ENCODE measurements at places on chromosomes 5 and 9.

DNA sequence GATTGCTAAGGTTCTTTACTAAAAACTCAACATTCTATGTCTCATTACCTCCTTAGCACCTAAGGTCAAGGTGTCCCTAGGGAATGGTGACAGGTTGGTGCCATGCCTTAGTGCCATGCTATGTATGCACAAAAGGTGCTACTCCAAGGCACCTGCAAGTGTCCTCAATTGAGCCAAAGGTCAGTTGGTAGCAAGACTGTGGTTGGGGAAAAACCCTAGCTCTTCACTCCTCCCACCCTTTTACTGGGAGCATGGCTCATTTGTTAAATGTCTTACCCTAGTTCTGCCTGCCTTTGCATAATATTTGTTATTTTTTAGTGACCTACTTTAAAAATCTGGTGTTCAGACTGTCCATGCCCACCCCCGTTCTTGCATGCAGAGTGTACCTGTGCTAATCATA, 17.0 kb downstream of the ACO1 start:
- no peak for DNase-seq

GRCh38 chr5:17233488-17233887, 16.1 kb downstream of the BASP1 start:
- no peak for DNase-seq

DNA sequence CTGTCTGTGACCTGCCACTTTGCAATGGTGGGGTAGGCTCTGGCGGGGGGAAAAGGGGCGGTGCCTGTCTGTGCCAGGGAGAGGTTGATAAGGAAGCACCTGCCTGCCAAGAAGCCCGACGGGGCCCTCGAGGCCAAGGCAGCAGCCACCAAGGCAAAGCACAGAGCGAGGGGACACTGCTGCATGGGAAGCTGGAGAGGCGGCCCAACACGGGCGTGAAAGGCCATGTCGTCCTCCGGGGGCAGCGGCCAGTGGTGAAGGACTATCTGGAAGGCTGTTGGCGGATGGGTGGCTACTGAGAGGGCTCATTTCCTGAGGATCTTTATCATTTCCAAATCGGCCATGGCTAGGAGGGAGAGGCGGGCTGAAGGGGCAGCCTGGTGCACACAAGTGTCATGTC, 66.4 kb downstream of the OTULIN start:
- DNase-seq: no peak

DNA sequence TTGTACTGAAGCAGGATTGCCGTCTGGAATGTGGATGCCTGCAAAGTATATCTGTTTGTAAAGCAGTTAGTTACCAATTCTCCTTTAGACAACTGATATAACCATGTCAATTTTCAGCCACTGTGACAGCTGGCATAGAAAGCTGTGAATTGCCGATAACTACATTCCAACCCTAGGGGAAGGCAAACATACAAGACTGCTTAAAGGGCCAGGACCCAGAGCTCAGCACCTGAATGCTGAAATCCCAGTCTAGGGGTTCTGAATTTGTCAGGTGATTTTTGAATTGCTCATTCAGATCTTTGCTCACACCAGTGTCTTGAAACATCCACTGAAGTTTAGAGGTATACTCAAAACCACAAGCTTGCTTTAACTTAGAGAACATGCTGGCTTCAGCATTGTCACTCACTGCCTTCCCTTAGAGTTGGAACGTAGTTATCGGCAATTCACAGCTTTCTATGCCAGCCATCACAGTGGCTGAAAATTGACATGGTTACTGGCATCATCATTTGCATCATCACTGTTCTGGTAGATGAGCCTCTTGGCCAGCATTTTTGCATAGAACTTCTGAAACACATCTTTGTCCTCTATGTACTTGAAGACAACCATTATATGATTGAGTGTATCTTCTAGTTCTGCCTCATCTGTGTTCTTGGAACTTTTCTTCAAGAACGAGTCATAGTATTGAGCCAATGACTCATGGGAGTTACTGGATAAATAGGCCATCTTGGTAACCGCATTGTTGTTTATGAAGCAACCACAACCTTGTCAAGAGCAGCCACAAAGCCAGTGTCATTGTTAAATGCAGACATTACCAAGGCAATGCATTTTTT, 82.1 kb downstream of the CCDC192 start:
- no peak for DNase-seq

DNA sequence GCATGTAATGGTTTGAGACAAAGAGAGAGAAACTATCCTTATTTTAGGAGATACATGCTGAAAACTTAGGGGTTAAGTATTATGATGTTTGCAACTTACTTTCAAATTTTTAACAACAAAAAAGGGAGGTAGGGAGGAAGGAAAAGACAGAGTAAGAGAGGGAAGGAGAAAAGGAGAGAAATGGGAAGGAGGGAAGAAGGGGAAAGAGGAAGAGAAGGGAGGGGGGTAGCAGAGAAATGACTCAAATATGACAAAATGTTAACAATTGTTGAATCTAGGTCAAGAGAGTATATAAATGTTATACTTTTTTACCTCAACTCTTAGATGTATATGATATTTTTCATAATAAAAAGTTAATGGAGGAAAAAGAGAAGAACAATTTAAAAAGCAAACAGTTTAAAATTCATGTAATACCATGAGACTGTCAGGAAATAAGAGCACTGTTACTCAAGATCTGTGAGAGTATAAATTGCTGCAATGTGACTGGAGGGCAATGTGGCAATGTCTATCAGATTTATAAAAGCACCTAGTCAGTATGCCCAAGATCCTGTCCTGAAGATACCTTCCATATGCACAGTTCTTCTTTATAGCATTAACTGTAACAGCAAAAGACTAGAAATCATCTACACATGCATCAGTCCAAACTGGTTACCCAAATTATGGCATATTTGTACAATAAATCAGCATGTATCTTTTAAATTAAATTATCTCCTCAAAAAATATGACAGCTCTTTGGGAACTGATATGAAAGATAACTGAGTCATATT, 16.3 kb downstream of the FBXW11 start:
- no peak for DNase-seq

GRCh38 chr5:172542651-172543131, 88.4 kb upstream of the SH3PXD2B start:
- no peak for DNase-seq

- DNase-seq: no peak
These were observed 159.3 kb downstream of the SYK start for GRCh38 chr9:90960941-90961340.

DNA sequence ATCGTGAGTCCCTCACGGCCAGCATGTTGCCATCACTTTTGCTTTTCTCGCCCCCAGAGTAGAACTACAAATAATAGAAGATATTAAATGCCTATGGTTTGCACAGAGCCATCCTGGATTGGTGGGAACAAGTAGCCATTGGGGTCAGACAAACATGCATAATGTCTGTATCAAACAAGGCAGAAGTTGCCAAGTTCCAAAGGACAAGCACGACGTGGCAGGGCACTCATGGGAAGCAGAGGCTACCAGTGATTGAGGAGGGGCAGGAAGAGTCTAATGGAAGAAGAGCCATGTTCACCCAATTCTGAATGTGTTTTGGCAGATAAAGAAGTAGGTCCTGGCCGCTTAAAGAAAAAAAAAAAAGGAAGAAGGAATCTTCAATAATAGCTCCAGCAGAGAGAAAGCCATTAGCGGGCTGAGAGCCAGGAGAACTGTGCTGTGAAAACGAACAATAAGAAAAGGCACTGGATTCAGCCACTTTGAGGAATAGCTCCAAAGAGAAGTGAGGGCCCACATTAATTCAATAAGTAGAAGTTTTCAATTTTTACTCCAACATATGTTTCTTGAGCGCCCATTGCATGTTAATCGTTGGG, 153.7 kb upstream of the ADCY2 start:
- no peak for DNase-seq

DNA sequence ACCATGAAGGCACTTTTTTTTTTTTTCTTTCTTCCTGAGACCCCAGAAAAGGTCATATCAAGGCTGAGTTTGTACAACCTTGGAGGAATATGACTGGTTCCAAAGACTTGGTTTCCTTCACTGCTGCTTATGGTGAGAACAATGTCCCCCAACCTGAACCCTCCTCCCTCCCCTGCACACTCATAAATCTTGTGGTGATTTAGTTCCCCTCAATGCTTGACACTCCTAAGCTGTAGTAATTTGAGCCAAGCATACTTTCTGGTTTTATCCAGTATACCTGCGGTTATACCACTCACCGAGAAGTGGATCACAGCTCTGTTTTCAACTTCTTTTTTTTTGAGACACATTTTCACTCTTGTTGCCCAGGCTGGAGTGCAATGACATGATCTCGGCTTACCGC, 149.9 kb upstream of the KLF4 start:
- no peak for DNase-seq

- no peak for DNase-seq
These were observed 667.2 kb downstream of the TLE1 start for GRCh38 chr9:81022177-81022576.

DNA sequence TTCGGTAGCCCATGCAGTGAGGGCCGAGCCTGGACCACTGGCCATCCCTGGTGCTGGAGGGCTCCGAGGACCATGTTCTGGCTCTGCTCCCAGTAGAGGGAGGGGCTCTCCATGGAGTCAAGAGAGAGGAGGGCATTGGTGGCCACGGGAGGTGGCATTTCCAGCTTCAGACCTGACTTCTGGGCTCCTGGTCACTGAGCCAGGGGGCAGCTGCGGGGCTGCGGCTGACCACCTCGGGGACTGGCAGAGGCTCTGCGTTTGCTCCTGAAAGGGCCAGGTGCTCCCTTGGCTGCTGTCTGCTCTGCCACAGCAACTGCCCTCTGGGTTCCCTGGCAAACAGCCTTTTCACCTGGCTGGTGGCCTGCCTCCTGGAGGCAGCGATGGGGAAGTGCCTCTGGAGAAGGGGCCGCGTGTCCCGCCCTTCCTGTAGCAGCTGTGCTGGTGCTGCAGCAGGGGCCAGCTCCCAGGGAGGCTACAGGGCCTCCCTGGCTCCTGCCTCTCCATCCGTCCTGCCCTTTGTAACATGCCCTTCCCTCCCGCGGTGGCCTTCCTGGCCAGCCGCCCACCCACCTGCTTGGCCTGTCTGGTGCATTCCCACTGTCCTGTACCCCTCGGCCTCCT, 144.6 kb downstream of the CACNA1B start:
- peak; percentile 19 for DNase-seq

DNA sequence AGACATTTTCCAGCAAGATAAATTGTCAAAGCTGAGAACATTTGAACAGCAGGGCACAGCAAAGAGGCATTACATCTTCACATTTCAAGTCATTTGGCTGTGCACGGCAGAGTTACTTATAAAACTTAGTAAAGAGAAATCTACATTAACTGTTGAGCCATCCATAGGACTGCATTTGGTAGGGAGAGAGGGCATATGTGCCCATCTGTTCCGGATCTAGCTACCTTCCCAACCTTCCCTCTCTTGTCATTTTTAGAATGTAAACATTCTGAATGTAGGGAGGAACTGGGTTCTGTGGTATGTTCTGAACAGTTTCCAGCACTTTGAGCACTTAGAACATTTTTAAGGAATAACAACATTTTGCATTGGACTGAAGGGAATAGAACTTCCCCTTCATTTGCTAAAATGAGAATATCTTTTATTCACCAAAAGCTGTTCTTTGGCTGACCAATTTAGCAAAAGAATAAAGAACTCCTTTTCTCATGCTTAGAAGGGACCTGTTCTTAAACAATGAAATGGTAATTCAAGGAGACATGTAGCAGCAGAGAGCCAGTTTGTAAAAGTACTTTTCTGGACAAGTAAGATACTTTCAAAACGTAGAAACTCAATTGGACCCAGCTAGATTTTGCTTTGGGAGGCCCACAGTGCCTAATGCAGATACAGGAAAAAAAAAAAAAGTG, 104.4 kb downstream of the CETN3 start:
- DNase-seq: no peak

DNA sequence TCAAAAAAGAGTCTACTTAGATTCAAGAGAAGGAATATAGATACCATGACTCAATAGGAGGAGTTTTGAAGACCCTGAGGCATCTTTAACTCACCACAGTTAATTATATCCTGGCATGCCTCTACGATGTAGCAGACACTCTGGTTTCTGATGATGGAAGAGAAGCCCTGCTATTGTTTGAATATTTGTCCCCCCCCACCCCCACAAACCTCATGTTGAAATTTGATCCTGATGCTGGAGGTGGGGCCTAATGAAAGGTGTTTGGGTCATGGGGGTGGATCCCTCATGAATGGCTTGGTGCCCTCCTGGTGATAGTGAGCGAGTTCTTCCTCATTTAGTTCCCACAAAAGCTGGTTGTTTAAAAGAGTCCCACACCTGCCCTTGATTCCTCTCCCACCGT, 147.9 kb upstream of the TBCA start:
- DNase-seq: no peak

- DNase-seq: no peak
These were observed 7.8 kb downstream of the JADE2 start for GRCh38 chr5:134533115-134533815.

DNA sequence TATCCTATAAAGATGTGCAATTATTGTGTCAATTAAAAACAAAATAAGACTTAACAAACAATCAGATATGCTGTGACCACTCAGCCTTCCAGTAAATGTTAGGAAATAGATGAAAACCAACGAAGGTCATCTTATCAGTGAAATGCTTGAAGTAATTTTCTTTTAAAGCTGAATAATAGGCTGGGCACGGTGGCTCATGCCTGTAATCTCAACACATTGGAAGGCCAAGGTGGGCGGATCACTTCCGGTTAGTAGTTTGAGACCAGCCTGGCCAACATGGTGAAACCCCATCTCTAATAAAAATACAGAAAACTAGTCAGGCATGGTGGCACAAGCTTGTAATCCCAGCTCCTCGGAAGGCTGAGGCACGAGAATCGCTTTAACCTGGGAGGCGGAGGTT, 31.2 kb downstream of the NLN start:
- DNase-seq: no peak

- DNase-seq: no peak
These were observed 24.4 kb upstream of the SMIM15 start for GRCh38 chr5:61186634-61187033.

GRCh38 chr5:56837381-56837780, 22.0 kb downstream of the MAP3K1 start:
- no peak for DNase-seq

DNA sequence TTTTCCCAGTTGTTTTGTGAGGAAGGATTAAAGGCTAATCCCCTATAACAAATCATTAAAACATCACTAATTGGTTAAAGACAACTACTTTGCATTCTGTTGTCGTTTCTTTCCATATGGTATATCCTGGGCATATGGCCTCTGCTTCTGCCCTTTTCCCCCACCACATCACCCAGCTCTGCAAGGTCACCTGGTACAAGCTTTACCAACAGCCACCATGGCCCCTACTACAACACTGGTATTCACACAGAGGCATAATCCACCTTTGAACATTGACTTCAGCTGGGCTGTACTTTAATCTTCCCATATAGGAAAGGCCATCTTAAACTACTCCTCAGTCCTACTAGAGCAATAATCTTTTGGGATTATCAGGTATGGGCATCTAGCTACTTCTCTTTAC, 866.1 kb downstream of the TLE4 start:
- DNase-seq: no peak

DNA sequence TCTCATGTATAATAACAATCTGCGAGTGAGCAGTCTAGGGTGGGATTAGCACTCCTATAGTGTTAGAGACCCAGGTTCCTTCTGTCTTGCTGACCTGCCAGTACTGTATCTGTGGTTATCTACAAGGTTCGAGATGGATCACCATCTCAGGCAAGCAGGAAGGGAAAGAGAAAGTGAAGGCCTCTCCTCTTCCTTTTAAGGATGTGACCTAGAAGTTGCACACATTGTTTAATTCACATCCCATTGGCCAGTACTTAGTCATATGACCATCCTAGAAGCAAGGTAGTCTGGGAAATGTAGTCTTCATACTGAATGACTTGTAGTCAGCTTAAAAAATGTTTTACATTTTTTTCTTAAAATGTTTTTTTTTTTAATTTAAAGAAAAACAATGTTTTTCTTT, 168.6 kb downstream of the CARTPT start:
- peak; percentile 59 for DNase-seq

- no peak for DNase-seq
These were observed 13.5 kb downstream of the RABGAP1 start for GRCh38 chr9:122954253-122954691.

- no peak for DNase-seq
These were observed 40.8 kb upstream of the RNF130 start for GRCh38 chr5:180112181-180112861.

All from erythroblast (primary cell).